ENCODE measurements at places on chromosomes 7 and 10.

DNA sequence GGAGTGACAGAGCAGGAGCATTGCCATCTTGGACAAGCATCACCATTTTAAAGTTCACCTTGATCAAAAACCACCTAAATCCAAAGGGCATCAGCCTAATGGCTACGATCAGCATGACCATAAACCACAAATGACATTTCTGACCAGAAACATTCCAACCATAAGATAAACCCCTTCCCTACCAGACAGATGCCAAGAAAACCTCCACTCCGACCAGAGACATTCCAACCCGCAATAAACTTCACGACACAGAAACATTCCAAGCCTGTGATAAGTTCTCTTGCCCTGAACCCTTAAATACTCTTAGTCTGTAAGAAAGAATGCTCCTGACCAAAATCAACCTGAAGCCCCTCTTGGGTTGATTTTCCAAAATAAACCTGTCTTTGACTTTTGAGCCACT lies 606.9 kb downstream of the POM121L12 start:
- no peak for DNase-seq

DNA sequence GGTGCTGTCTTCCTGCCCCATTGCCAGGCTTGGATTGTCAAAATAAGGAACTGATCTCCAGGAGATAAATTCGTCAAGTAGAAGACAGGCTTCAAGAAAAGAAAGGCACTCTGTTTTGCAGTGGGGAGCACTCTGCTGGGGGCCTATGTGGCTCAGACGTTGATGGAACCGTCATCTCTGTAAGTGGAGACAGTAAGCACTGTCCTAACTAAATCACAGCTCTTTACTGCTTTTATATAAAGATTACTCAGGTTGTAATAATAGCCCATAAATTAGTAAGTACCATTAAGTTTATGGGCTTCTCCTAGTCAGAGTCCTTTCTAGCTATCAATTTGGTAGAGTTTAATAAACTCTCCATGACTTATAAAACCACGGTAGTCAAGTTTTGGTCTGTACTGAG lies 249.9 kb downstream of the FRMD4A start:
- DNase-seq, result no peak

DNA sequence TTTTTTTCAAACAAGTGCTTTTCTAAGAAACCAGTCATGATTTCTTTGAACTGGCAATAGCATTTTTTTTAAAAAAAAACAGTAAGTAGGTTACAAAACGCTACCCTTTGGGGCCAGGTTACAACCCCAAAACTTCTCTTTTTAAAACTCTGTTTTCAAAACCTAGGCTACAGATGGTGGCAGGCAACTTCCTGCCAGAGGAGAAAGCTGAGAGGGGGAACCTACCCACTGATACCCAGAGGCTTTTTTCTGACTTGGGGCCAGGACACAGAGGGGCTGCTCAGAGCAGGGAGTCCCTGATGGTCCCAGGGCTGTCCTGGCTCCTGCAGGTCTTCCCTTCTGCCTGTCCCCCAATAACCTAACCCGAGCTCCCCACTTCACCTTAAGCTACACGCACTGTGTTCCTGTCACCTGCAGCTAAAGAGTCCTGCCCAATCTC lies 6.9 kb downstream of the STN1 start:
- DNase-seq, result no peak

- DNase-seq, result no peak
Measured at GRCh38 chr7:6123843-6124242, 92.7 kb downstream of the ANKRD61 start.

- no peak for DNase-seq
Measured at GRCh38 chr7:24722386-24723177, 34.7 kb downstream of the GSDME start.

DNA sequence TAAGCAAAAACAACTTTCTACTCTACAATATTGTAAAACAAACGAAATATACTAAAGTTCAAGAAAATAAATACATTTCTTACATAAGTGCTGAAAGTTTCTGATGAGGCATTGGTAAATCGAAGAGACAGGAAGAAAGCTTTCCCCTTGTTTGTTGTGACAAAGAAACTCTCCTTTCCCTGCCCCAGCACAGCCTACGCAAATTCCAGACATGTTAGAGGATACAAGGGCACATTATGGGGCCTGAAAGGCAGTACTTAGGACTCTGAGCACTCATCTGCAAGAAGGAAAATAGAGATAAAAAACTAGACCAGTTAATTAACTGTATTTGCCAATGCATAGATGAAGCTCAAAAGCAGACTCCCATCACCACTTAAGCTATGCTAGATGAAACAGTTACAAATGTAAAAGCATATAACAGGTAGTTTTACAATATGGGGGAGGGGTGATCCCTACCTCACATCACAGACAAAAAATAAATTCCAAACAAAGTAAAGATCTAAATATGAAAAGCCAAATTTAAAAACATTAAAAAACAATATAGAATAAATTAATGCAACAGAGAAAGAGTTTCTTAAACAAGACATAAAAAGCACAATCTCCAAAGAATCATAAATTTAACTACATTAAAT lies 21.8 kb downstream of the ARHGAP19 start:
- DNase-seq, result no peak

DNA sequence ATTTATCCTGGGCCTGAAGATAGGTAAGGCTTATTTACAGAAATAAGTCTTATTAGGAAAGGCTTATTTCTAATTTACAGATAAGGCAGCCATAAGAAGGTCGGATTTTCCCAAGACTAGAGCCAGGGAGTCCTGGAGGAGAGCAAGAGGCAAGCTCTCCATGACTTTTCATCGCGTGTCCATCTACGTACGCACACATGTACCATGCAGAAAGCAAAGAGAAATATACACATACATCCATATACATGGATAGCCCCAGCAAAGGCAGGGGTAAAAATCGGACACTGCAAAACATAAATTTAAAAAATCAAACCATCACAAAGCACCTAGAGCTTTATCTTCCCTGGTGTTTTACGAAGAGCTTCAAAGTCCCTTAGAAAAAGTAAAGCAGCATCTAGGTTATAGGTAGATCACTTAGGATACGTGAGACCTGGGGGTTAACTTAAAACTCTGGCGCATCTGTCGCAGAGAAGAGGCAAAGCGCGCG lies 25.8 kb upstream of the ZRANB1 start:
- DNase-seq, result no peak

- DNase-seq, result no peak
Measured at GRCh38 chr7:157004521-157005455, 5.7 kb downstream of the MNX1 start.

- no peak for DNase-seq
Measured at GRCh38 chr7:150994141-150994837, 3.5 kb downstream of the NOS3 start.

GRCh38 chr7:26948617-26949118 lies 84.3 kb upstream of the SKAP2 start:
- no peak for DNase-seq

- no peak for DNase-seq
Measured at GRCh38 chr7:158865462-158865922, 9.1 kb downstream of the DYNC2I1 start.

DNA sequence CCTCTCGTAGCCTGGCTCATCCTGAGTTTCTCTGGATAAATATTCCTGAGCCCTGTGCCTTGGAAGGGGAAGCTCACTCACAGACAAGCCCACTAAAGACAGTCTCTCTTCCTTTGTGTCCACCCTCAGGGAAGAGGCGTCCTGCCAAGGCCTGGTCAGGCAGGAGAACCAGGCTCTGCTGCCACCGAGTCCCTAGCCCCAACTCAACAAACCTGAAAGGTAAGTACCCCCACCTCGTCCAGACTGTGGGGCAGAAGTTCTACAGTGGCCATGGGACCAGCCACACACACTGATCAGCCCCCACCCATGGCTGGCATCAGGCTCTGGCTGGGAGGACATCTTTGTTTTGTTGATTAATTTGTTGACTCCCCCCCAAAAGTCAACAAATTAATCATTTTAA lies 2.8 kb downstream of the GPR15LG start:
- DNase-seq, result no peak

DNA sequence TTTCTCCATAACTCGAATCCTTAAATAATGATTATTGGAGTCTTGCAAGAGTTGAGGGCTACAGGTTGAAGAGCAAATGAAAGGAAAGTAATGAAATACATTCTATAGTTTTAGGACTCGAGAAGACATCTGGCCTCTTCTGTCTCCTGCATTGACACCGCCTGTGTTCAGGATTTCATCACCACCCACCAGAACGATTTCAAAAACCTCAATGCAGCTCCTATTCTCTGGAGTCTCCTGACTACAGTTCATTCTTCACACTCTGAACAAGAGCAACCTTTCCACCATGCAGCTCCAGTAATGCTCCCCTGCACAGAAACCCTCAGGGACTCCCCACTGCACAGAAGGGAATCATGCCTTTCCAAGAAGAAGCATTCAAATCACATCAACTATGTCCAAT lies 5.5 kb downstream of the IL15RA start:
- no peak for DNase-seq

DNA sequence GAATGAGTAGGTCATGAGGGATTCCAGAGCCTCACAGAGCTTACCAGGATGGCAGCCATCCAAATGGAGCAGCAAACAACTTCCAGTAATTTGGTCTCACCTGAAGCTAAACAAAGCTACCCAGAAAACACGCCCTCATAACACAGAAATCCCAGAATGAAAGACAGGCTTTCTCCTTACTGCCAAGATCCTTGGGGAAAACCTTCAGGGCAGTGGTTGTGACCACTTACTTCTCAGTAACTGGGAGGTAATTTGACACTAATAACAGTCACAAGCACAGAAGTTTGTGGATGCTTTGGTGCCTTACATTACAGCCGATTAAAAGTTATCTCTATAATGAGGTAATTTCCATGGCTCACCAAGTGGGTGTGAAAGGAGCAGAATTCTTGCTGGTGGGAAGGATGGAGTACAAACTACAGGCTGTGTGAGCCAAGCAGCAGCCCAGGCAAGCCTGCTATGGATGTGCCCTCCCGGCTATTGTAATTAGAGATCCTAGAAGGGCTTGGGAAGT lies 10.4 kb downstream of the WDR91 start:
- DNase-seq, result no peak

DNA sequence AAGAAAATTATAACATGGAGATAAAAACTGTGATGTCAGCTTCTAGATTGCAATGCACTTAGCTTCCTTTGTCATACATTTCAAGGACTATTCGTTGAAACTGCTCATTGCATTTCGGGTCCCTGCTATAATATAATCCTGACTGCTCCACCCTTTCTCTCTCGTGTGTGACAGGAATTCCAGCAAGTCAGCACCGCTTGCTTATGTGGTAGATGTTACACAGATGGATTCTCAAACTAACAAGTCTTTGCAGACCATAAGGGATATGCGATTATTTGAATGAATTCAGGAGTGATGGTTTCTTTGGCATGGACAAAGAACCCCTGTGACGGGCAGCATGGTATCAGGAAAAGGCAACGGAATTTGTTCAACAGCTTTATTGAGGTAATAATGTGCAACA lies 184.0 kb downstream of the GRID1 start:
- no peak for DNase-seq

GRCh38 chr10:119988333-119988732 lies 95.8 kb downstream of the SEC23IP start:
- no peak for DNase-seq

DNA sequence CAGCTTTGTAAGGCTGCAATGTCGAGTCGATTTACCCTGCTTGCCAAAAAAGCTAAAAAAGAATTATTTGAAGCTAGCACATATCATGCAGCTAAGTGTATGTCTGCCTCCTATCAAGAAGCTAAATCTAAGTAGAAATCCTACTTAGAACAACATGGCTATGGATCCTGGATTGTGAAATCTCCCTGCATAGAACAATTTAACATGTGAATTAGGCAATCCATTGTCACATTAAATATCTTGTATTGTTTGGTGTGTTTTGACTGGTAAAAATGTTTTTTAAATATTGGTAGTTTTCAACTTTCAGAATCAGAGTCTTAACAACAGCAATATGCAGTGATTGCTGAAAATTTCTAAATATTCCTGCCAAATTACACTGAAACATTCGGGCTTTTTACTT lies 73.3 kb downstream of the SKIDA1 start:
- DNase-seq, result no peak

DNA sequence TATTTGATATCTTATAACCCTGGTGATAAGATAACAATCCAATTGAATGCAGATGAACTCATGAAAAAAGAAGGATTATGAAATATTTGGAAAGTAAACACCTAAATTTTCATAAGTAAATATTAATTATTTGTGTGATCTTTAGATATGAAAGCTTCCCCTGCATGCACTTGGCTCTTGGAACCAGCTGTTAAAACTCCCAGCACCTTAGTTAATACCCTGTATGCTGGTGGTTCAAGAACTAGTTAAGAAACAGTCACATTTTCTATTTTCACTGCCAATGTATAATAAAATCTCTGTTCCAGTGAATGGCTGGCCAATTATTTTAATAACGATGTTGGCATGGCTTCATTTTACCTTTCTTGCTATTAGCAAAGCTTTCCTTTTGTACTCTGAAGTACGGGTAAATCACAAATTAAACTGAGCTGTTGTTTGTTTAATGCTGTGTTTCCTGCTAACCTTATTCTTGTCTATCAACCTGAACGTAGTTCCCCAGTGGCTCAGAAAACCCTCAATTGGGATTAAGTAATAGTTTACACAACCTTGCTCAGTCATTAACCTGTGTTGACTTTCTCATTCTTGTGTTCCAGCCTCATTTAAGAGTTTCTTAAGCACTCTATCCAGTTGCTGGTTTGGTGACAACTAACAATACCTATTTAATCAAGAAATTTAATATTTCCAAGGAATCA lies 38.9 kb downstream of the MET start:
- no peak for DNase-seq

DNA sequence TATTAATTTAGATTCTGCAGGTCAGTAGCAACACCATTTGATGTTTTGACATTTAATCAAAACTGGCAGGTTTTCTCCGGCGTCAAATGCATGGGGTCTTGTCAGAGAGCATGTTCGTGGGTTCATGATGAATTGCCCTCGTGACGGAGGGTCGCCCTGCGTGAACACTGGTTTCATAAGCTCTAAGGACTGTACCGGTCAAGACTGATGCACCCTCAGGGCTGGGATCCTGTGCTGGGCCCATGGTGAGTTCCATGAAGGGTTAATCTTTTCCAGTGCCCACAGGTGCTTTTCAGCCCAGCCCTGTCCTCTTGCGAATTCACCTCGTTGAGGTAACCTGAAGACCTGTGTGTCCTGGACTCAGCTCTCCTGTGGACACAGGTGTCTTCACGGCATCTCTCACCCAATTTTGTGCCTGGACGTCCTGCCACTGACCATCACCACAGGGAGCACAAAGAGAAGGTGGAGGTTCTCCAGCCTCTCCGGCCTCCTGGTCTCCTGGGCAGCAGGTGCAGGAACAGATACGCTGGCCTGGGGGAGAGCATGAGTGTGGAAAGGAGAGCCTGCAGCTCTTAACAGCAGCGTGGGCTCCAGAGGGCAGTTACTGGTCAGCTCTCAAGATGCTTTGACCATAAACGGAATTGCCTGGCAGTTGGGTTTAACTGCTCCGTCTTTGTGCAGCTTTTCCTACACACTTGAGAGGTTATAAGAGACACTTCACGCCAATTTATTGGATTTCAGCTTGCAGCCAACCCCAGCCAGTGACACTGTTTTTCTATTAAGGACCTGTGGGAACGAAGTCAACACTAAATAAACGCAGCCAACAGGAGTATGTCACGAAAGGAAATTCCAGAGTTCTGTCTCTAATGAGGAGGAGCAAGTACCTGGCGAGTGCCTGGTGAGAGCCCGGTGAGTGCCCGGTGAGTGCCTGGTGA lies 37.4 kb upstream of the CFAP46 start:
- DNase-seq, result no peak

GRCh38 chr7:79386688-79387422 lies 66.6 kb downstream of the MAGI2 start:
- DNase-seq, result peak; percentile 13

Measured in GM04504 (cell line).